ENCODE measurements at places on chromosomes 3 and 15.

DNA sequence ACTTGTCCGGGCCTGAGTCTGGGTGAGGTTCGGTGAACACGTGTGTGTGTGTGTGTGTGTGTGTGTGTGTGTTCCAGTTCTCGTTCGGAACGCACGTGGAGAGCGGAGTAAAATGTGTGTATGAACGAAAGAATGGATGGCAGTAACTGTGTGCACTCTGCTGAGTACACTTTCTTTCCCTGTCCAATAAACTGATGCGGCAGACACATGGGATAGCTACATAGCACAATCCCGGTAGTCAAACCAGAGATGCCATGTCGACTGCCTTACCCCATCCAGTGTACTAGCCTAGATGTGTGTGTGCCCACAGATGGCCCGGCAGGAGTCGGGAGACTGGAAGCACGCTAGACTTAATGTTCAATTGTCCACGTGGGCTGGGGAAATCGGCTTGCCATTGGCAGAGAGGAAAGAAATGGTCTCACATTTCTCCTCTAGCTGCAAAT is 507 bp upstream of the GOLIM4 start:
- peak; percentile 94 for DNase-seq

- no peak for DNase-seq
Observed at GRCh38 chr3:47073685-47074084, 90.2 kb downstream of the SETD2 start.

- DNase-seq = no peak
Observed at GRCh38 chr3:142580061-142580423, 1.5 kb upstream of the ATR start.

DNA sequence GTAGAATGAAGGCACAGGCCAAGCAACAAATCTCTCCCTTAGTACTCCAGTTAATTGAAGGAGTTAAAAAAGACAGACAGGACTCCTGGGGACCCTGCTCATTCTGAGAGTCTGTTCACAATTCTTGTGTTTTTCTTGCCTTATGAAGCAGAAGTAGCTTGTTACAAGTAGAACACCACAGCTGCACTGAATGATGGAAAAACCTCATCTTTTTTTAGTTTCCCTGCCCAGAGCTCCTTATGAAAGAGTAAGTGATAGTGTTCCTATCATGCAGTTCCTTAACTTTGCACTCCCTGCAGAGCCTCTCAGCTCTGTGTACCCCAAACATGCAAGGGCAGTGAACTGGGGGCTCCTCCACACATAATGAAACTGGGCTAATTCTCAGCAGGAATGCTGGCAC is 95.5 kb downstream of the ALDH1A2 start:
- no peak for DNase-seq

DNA sequence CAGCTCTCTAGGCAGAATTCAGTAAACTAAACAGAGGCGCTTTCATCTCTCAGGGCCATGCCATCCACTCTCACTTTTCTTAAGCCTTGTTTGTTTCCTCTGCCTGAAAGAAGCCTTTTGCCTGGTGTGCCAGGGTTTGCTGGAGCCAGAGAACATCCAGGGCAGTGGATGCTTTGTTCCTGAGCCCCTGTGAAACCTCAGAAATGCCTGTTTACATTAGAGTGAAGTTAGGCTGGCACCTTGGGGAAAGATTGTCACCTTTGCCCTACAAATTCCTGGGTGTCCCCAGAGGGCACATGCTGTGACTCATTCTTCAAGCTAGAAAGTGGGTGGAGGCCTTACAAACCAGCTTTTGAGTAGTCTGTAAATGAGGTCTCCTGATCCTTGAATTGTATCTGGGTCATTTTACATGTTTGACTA is 10.7 kb upstream of the TRAK1 start:
- no peak for DNase-seq

DNA sequence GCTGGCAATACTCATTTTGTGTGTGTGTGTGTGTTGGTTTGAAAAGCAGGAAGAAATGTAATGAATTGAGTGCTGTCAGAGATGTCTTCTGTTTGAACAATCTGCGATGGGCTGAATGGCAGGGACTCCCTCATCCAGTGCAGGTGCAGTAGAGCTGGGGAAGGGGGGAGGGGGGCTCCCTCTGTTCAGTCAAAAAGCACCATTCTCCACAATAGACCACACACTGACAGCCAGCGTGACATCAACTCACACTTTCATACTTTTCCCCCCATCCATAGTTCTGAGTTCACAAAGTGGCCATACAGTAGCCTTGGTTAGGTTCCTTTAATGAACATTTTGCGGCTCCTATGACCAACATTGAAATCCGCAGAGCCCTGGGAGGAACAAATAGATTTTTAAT is 10.4 kb downstream of the SOX2 start:
- no peak for DNase-seq

DNA sequence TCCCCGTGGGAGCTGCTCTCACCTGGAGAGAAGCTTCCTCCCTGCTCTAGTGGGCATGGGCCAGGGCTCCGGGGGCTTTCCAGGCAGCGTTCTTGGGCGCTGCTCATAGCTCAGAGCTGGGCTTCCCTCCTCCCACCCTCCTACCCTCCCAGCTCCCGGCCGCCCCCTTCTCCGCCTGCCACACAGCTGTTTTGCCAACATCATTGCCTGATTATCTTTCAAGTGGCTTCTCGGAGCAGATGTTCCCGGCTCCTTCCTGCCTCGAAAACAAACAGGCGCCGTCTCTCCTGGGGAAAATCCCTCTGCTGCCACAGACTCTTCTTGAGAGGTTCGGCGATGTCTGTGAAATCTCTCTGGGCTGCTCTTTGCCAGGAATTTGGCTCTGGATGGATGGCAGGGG is 195.6 kb downstream of the RPLP1 start:
- DNase-seq = no peak

GRCh38 chr3:24853685-24854490 is 359.2 kb upstream of the THRB start:
- DNase-seq = no peak

DNA sequence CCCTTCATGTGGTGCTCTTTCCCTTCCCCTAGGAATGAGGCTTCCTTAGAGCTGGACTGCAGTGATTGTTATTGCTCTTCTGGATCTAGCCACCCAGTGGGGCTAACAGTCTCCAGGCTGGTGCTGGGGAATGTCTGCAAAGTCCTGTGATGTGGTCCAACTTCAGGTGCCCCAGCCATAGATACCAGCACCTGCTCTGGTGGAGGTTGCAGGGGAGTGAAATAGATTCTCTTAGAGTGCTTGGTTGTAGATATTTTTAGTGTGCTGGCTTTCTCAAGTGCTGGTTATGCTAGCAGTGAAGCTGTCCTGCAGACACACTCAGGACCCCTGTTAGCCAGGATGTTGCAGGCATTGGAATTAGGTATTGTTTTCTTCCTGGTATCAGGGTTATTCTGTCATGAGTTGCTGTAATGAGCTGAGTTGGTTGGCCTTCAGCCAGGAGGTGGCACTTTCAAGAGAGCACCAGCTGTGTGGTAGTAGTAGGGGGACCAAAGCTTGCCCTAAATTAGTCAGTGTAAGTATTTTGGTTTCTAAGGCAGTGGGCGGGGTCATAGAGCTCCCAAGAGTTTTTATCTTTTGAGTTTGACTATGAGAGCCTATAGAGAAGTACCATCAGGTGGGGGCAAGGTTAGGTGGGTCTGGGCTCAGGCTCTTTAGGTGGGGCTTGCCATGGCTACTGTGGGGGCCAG is 317.5 kb upstream of the SGO1 start:
- no peak for DNase-seq

DNA sequence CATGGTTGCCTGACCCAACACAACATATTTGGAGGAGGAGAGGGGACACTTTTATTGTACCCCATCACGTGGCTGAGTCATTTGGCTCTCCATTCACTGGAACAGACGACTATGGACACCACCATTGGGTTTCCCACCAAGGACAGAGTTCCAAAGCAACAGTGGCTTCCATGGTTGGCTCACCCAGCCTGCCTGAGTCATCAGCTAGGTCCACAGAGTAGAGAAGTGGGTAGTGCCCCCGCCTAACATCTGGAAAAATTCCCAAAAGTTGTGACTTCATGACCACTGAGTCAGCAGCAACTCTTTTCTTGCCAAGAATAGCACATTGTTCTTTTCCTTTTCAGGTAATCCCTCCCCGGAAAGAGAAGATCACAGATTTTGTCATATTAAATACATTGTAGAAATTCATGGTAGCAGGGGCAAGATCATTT is 3.0 kb upstream of the PPP1R2 start:
- peak; percentile 87 for DNase-seq

Measured in astrocyte of the spinal cord (primary cell).